AG10803 (cell line): ENCODE measurements at places on chromosomes 11 and 22.
A peak's percentile ranks its signal among the peaks of the same experiment; 100 is the strongest.

GRCh38 chr22:50304528-50305392 lies 2.7 kb downstream of the PLXNB2 start:
- peak; percentile 62 for DNase-seq

- DNase-seq, result peak; percentile 29
These were observed 27.9 kb downstream of the TCIRG1 start for GRCh38 chr11:68066742-68067141.

GRCh38 chr11:74566146-74566960 lies 26.0 kb upstream of the POLD3 start:
- DNase-seq, result no peak

DNA sequence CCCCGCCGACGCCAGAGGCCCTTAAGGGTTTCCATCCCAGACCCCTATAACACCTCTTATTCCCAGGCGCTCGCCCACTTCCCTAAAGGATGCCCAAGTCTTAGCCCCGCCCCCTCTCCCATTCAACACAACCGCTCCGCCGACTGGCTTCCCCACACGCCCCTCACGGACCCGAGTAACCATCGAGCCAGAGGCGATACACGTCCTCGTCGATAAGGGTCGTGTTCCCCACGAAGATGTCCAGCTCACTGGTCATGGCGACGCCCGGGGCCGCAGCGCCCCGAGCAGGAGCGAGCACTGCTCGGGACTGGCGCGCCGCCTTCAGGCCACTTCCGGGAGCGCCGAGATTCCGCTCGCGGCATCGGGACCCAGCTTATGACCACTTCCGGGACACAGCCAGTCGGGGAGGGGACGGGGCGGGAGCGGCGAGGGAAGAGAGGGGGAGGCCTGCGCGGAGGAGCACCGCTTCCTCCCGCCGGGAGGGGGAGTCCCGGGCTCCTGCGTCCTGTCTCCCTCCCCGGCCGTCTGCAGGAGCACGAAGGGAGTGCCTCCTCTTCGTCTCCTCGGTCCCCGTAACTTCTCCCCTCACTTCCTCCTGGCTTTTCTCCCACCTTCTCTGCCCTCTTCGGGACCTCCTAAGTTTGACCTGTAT lies at the start of gene FIBP:
Gene FIBP, minus strand, starts transcription at position 309 of the 652 bp plus-strand sequence. Its CDS starts 53 bp downstream, at position 256.
- peak; percentile 97 for DNase-seq

DNA sequence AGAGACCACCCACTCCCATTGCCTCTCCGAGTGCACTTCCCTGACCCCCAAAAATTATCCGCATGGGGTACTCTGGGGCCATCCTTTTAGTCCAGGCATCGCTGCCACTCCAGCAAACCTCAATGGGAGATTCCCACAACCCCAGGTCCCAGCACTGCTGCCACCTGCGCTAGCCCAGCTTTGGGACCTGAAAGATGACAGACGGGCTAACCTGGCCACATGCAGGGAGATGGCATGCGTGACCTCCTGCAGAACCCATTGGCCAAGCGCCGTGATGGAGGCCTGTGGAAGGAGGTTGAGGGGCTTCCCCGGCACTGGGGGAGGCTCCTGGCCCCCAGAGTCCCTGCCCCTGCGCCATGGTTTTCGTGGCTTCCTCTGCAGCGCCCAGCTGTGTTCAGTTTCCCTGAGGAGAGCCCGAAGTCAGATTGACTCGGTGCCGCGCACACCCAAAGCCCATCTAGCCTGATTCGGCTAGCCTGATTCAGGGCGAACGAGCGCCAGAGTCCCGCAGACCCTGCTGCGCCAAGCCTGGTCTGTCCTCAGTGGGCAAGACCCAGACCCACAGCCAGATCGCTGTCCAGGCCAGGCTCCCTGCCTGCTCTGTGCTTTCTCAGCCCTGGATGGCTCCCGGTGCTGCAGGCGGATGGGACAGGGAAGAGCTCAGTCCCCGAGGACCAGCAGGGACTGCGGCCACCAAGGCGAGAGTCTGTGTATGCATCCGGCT lies 751 bp upstream of the WNT7B start:
- DNase-seq, result no peak
